ENCODE measurements at places on chromosomes 11 and 22.

DNA sequence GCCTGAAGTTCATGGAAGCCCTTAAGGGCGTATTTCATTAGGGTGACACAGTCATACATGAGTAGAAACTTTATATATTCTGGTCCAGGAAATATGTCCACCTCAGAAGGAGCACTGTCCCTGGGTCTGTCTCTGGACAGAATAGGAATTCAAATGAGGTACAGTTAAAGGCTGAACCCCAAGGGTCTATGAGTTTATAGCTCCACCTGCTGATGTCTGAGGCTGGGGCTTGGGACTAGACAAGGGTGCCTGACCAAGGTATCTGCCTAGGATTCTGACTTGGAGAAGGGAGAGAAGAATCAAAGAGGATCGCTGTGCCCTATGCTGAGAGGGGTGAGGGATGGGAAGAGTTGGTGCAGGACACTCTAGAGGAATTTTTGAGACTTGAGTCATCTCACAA, 14.9 kb downstream of the HEPHL1 start:
- no peak for DNase-seq

DNA sequence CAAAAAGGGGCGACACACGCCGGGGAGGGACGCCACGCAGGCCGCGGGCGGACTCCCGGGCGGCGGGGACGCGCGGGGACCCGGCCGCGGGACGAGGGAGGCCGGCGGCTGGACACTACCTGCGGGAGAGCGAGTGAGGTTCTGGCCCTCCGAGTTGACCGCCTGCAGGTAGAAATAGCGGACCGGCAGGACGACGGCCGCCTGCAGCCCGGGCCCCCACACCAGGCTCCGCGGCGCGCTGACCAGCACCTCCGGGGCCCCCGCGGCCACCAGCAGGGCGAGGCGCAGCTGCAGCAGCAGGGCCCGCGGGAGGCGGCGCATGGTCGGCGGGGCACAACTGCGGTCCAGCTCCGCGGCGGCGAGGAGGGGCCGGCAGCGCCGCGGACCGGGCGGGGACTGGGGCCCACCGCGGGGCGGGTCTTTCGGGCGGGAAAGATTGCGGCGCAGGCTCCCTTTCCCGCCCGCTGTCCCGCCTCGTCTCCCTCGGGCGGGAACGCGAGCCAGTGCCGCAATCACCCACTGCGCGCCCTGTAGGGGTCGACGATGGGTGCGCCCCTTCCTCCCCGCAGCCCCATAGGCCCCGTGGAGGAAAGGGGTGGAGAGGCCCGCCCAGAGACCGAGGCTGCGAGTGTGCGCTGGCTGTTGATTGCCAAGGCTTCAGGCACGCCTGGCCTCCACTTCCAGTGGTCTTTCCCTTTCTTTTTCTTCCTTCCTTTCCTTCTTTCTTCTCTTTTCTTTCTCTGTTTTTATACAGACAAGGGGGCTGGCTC, at the start of gene POGLUT3:
Gene POGLUT3, minus strand, starts transcription at position 339 of the 770 bp plus-strand sequence. Its CDS starts 18 bp downstream, at position 321.
- DNase-seq: peak; percentile 68

GRCh38 chr11:114099392-114100178, 40.1 kb downstream of the ZBTB16 start:
- no peak for DNase-seq

DNA sequence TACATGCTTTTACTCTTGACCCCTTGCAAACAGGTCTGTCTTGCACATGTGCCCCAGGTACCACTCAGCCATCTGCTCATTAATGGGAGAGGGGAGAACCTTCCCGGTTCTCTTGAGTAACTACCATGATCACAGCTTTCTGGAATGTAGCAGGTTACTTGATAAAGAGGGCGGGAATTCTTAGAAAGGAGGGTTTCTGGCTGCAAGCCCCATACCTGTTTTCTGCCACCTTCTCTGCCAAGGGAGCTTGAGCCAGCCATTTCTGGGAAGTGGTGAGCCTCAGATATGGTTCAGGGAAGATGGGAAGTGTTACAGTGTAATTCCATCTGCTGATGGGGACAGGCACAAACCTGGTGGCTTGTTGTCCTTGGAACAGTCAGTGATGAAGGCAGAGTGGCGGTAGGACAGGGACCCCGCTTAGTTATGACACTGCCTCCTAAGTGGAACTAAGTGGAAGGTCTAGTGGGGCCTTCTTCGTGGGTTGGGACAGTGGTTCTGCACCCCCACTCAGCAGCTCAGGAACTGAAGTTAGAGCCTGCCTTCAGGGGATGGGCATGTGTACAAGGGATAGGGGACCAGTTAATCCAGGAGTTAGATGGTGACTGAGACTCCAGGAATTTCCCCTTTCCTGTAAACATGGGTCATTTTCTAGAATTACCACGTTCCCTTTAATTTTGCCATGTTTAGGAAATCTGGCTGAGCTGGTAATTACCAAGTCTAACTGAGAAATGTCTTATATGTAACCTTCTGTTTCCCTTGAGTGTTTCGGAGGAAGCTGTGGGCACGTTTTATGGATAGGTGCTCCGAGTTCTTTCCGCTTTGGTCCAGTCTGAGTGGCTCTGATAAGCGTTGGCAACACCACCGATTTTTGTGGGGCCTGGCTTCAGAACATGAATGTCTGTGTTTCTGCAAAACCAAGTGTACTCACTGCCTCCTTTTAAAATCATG, 35.3 kb downstream of the BCR start:
- no peak for DNase-seq

GRCh38 chr11:56624661-56625110, 10.0 kb upstream of the OR5M1 start:
- no peak for DNase-seq

DNA sequence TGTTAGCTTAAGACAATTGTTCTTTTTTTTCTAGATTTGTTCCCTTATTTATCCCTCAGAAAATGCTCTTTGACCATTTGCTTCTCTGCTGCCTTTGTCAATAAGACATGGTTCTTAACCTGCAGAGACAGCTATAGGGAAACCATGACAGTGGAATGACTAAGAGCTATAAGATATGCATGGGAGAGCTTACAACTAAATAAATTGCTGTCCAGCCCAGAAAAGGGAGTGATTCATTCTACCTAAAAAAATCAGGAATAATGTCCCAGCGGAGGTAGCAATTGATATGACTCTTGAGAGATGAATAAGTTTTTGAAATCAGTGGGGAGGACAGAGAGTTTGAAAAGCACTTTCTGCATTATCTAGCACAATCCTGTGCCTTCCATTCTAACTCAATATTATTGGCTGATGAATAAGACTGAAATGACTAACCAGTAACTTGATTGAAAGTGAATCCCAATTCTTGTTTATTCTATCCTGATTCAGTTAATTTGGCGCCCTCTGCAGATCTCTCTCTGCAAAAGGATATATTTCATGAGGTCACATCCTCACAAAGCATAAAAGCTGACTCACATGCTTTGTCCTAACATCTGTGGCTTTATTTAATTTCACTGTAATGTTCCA, 680.5 kb upstream of the API5 start:
- DNase-seq: no peak

- DNase-seq: no peak
Observed at GRCh38 chr22:44179196-44179988, 1.3 kb upstream of the PARVG start.

GRCh38 chr11:124415356-124415923, 9.2 kb downstream of the OR8B4 start:
- no peak for DNase-seq
